ENCODE measurements at places on chromosomes 3 and 15.
A peak's percentile ranks its signal among the peaks of the same experiment; 100 is the strongest.

GRCh38 chr15:28868744-28869345, 16.9 kb upstream of the APBA2 start:
- H3K36me3 ChIP-seq: no peaks in the 10 kb centered on the region
- no peak overlapping the region for H3K4me3 ChIP-seq
- H3K4me1 ChIP-seq: no peaks in the 10 kb centered on the region

GRCh38 chr15:79451361-79451999, 19.3 kb downstream of the MINAR1 start:
- H3K4me1 ChIP-seq: no peaks in the 10 kb centered on the region
- peaks cover 11% of the 10 kb centered on the region for H3K27me3 ChIP-seq
- DNase-seq: no peak

DNA sequence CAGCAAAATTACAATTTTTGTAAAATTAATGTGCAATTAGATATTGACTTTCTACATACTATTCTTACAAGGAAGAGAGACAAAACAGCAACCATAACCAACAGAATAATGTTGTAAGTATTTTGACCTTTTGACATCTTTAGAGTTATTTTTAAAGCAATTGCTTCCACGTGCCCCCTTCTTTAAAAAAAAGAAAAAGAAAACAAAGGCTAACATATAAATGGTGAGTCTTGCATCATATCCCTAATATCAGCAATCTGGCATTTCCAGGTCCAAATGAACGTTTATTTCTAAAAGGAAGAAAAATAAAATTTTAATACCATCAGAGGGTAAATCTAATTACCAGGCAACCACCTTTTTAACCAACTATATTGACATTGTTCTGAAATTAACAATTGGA, 19.3 kb upstream of the STRIT1 start:
- H3K4me3 ChIP-seq: no peak overlapping the region
- DNase-seq: no peak
- no peaks in the 10 kb centered on the region for H3K4me1 ChIP-seq
- no peaks in the 10 kb centered on the region for H3K27me3 ChIP-seq
- no peak overlapping the region for H3K27ac ChIP-seq

DNA sequence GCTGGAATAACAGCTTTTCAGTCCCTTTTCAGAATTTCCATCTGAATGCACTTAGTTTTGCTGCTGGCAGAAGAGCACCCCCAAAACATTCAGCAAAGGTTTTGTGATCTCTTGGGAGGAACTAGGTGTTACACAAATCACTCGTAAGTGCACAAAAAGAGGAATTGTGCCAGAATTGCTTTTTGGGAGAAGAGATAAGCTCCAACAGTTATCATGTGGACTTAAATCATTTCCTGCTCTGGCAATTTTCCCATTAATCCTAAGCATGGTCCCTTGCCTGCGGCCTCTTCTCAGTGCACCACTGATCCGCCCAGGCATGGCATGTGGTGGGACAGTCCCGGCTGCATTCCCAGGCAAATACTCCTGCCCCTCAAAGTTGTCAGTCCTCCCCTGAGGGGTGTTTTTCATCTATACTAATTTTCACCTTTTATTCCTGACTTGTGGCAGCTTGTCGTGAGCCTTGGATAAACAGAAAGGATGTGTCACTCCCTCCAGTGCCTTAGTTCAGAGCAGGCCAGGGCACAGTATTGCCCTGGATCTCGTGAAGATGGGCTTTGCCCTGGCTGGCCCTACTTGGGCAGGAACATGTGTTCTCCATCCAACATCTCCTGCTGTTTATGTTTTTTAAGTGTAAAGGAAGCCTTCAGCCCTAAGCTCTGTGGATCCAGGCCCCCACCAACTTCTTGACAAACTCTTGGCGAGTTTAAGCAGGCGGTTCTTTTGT, 44.6 kb upstream of the VILL start:
- H3K27me3 ChIP-seq: no peaks in the 10 kb centered on the region
- peak; percentile 29 for DNase-seq
- H3K4me1 ChIP-seq: peaks cover 18% of the 10 kb centered on the region
- H3K4me3 ChIP-seq: no peak overlapping the region

GRCh38 chr15:98724048-98724447, 75.7 kb downstream of the IGF1R start:
- no peak overlapping the region for H3K4me3 ChIP-seq
- peaks cover 3% of the 10 kb centered on the region for H3K27me3 ChIP-seq
- H3K27ac ChIP-seq: no peak overlapping the region
- H3K36me3 ChIP-seq: no peaks in the 10 kb centered on the region

- H3K36me3 ChIP-seq: no peaks in the 10 kb centered on the region
- no peaks in the 10 kb centered on the region for H3K27me3 ChIP-seq
- peaks cover 2% of the 10 kb centered on the region for H3K4me1 ChIP-seq
- H3K27ac ChIP-seq: no peak overlapping the region
- DNase-seq: peak; percentile 61
Measured at GRCh38 chr15:69478259-69478781, 25.7 kb downstream of the RPLP1 start.

- no peaks in the 10 kb centered on the region for H3K27me3 ChIP-seq
- no peak for DNase-seq
- H3K4me3 ChIP-seq: no peak overlapping the region
Measured at GRCh38 chr3:38348903-38349302, 2.3 kb downstream of the XYLB start.

GRCh38 chr3:189966843-189967242, 153.9 kb downstream of the P3H2 start:
- no peak overlapping the region for H3K27ac ChIP-seq
- no peaks in the 10 kb centered on the region for H3K4me1 ChIP-seq
- H3K4me3 ChIP-seq: no peak overlapping the region
- no peak for DNase-seq

DNA sequence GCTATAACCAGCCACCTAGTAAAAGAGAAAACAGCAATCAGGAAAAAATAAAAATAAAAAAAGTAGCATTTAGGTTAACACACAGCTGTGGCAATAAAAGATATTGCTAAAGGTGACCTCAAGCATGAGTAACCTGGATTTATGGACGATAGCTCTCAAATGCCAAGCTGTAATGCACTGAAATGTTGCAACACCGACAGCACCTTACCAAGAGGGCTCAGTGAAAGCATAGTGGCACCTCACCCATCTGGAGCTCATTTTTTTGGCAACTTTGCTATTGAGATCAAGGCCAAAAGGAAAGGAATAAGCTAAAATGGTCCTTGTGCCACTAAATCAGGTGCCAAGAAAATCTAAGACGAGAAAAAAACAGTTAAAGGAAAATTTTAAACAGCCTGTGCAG, 2.5 kb downstream of the HACD2 start:
- no peak for DNase-seq
- peak overlapping the region; percentile 14 for H3K27ac ChIP-seq
- H3K36me3 ChIP-seq: peaks cover 7% of the 10 kb centered on the region
- peaks cover 4% of the 10 kb centered on the region for H3K4me1 ChIP-seq

DNA sequence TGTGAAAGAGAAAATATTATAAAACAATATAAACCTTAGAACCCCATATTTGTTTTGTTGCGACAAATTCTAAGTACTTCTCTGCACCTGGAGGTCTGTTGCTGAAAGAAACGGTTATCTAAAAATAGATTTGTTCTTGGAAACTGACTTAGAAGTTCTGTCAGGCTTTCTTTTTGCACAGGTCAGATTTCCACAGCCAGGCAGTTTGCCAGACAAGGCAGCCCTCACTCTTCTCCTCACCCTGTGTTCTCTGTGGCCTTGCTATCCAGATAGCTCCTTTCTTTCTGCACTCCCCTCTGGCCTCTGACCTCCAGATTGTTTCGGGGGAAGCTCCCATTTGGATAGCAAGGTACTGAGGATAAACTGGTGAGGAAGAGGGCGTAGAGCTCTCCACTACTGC, 413.3 kb upstream of the ONECUT1 start:
- H3K4me3 ChIP-seq: no peak overlapping the region
- H3K27ac ChIP-seq: no peak overlapping the region
- no peak for DNase-seq
- H3K4me1 ChIP-seq: no peaks in the 10 kb centered on the region
- no peaks in the 10 kb centered on the region for H3K36me3 ChIP-seq

DNA sequence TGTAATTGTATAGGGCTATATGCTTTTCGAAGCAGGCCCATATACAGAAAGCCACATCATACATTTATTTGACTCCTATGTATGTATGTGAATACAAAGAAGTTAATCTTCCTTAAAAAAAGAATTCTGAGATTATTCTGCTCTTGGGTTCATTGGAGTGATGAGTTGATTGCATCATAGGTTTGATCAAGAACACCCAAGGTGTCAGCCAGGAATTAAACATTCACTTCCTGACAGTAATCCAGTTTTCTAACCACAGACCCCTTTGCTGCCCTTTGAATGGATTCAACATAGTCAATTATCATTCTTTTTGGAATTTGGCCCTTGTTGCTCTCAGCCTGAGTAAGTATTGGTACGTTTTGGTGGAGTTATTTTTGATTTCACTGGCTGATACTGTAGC, 225.6 kb downstream of the CACNA2D3 start:
- no peaks in the 10 kb centered on the region for H3K36me3 ChIP-seq
- H3K27ac ChIP-seq: no peak overlapping the region
- H3K4me1 ChIP-seq: no peaks in the 10 kb centered on the region
- H3K27me3 ChIP-seq: no peaks in the 10 kb centered on the region

- no peak for DNase-seq
- H3K4me3 ChIP-seq: no peak overlapping the region
- H3K4me1 ChIP-seq: peaks cover 42% of the 10 kb centered on the region
- peak overlapping the region; percentile 78 for H3K27ac ChIP-seq
- no peaks in the 10 kb centered on the region for H3K27me3 ChIP-seq
Measured at GRCh38 chr3:45646051-45646585, 43.1 kb upstream of the SACM1L start.

- H3K4me3 ChIP-seq: no peak overlapping the region
- no peaks in the 10 kb centered on the region for H3K36me3 ChIP-seq
- peak; percentile 61 for DNase-seq
- H3K27ac ChIP-seq: no peak overlapping the region
- no peaks in the 10 kb centered on the region for H3K4me1 ChIP-seq
Measured at GRCh38 chr15:48190932-48191573, 412 bp upstream of the CTXN2 start.

DNA sequence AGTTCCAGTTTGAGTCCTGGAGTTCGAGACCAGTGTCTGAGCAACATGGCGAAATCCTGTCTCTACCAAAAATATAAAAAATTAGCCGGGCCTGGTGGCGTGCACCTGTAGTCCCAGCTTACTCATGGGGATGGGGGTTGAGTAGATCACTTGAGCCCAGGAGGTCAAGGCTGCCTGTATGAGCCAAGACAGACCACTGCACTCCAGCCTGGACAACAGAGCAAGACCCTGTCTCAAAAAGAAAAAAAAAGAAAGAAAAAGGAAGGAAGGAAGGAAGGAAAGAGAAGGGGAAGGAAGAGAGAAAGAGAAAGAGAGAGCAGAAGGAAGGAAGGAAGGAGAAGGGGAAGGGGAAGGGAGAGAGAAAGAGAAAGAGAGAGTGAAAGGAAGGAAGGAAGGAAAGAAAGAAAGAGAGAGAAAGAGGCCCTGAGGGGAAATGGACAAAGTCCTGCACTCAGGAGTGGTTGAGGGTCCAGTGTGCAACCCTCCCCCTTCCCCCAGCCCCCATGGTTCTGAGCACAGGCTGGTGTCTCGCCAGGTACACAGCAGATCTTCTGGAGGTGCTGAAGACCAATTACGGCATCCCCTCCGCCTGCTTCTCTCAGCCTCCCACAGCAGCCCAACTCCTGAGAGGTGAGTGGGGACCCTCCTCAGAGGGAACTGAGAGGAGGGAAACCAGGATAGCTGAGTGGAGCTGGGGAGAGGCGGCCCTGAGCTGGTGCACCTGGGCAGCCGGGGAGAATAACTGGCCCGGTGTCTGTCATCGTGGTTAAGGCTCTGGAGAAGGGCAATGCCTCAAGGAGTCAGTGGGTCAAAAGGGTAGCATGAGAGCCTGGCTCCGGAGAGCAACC, 1.2 kb downstream of the SLC51A start:
- peak overlapping the region; percentile 54 for H3K27ac ChIP-seq
- no peaks in the 10 kb centered on the region for H3K27me3 ChIP-seq
- DNase-seq: no peak
- peaks cover 43% of the 10 kb centered on the region for H3K4me1 ChIP-seq
- H3K36me3 ChIP-seq: no peaks in the 10 kb centered on the region
- peak overlapping the region; percentile 49 for H3K4me3 ChIP-seq

DNA sequence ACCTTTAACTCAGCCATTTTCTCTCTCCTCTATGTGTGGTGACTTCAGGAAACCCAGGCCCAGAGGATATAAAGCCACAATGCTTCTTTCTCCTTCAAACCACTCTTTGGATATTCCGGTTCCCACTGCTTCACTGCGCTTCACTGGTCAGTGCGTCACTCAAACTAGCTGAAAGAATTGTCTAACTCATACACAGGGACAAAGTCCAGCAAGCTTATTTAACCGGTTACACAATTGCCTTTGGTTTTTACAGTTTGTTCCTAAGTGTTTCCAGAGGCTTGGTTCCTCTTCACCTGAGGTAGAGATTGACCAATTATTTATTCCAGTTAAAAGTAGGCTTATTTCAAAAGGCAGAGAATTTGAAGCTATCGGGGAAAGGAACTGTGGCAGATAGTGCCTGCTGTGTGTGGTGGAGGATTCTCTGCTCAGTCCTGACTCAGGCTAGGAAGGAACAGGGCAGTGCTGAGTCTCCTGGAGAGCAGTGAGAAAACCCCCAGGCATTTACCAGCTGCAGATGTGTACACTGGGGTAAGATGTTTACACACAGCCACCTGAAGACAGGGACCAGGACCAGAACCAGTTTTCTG, at the start of gene HGD:
TSS of gene HGD (minus strand) at position 145 of the 587 bp plus-strand sequence. CDS start at position 17, 128 bp downstream.
- no peaks in the 10 kb centered on the region for H3K36me3 ChIP-seq
- H3K4me3 ChIP-seq: peak within 1 kb of the TSS; percentile 93
- peak; percentile 44 for DNase-seq
- peaks cover 41% of the 10 kb centered on the region for H3K4me1 ChIP-seq
- H3K27ac ChIP-seq: peak within 1 kb of the TSS; percentile 88

DNA sequence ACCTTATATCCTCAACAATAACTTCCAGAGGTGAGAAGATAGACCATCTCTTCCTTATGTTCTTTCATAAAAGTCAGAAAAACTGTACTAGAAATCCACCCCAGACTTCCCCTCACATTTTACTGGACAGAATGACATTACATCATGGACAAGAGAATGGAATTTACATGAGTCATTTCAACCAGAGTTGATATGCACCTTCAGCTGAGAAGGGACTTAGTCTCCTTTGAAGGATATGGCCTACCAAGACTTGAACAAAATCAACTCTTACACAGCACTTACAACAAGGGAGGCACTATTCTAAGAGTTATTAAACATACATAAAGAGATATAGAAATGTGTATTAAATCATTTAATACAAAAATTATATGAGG, 380.0 kb upstream of the DPH6 start:
- no peak overlapping the region for H3K27ac ChIP-seq
- no peaks in the 10 kb centered on the region for H3K27me3 ChIP-seq
- no peaks in the 10 kb centered on the region for H3K4me1 ChIP-seq
- H3K36me3 ChIP-seq: no peaks in the 10 kb centered on the region
- no peak overlapping the region for H3K4me3 ChIP-seq

- no peaks in the 10 kb centered on the region for H3K36me3 ChIP-seq
- H3K4me3 ChIP-seq: no peak overlapping the region
- H3K27me3 ChIP-seq: no peaks in the 10 kb centered on the region
- H3K27ac ChIP-seq: no peak overlapping the region
Measured at GRCh38 chr3:108322352-108322751, 26.0 kb downstream of the HHLA2 start.

- H3K27ac ChIP-seq: no peak overlapping the region
- H3K27me3 ChIP-seq: no peaks in the 10 kb centered on the region
- H3K36me3 ChIP-seq: no peaks in the 10 kb centered on the region
Measured at GRCh38 chr15:92062505-92062904, 209.0 kb downstream of the SLCO3A1 start.

GRCh38 chr3:190495796-190496195, 18.1 kb upstream of the IL1RAP start:
- no peak overlapping the region for H3K4me3 ChIP-seq
- no peaks in the 10 kb centered on the region for H3K4me1 ChIP-seq
- H3K27ac ChIP-seq: no peak overlapping the region
- no peak for DNase-seq
